ENCODE measurements at places on chromosomes 7 and 10. TPM values are rescaled to one million over a fixed set of nuclear protein-coding genes. Genes with fewer than 3 reads are reported as not detected.

Gene C10orf62
- not detected for total RNA-seq

Gene CXCL12
- total RNA-seq: 0.91 TPM

Gene FGFR2
- 157 TPM for total RNA-seq

Gene SPDYE17
- total RNA-seq: not detected

Gene ST8SIA6
- 1.1 TPM for total RNA-seq

Gene ZNF425
- 1.6 TPM for total RNA-seq

Gene ZNF248
- 6.7 TPM for total RNA-seq

Gene OR6V1
- total RNA-seq: not detected

Gene MBL2
- total RNA-seq: not detected

Gene TNS3
- total RNA-seq: 32.5 TPM

Gene GNG11
- total RNA-seq: 1.3 TPM

Gene ZFAND2A
- 14.9 TPM for total RNA-seq

Gene TMEM139
- 2.2 TPM for total RNA-seq

Gene NDUFA5
- 49.3 TPM for total RNA-seq

Gene AFAP1L2
- 1.5 TPM for total RNA-seq

Gene OR2A42
- total RNA-seq: not detected

Gene ENTPD1
- 3.9 TPM for total RNA-seq

Gene UPK3BL2
- 17.7 TPM for total RNA-seq

Gene ZNF467
- 0.91 TPM for total RNA-seq

Gene HOXA1
- not detected for total RNA-seq

Gene GRID2IP
- 1.9 TPM for total RNA-seq

Gene ERCC6
- total RNA-seq: 20.7 TPM

Gene ADRB1
- total RNA-seq: not detected

Gene RALA
- total RNA-seq: 44.3 TPM

Gene DYNC1I1
- total RNA-seq: 6.5 TPM

Gene CALU
- 155 TPM for total RNA-seq

Gene PPP1R17
- 0.36 TPM for total RNA-seq

Gene KLF14
- not detected for total RNA-seq

Gene DRGX
- not detected for total RNA-seq

Gene MARCHF5
- total RNA-seq: 38.0 TPM

Gene CLRN3
- total RNA-seq: not detected

Gene KIAA1217
- 28.5 TPM for total RNA-seq

Gene TLX1
- not detected for total RNA-seq

Gene GPR37
- total RNA-seq: 94.8 TPM

Gene PNLIP
- not detected for total RNA-seq

Gene SAMD9L
- total RNA-seq: not detected

Gene WEE2
- not detected for total RNA-seq

Gene PRLHR
- not detected for total RNA-seq

Gene HOXA9
- not detected for total RNA-seq

Gene COL1A2
- total RNA-seq: 209 TPM

Gene TAC1
- total RNA-seq: not detected

Gene TSPAN12
- 35.6 TPM for total RNA-seq

Gene NRAP
- 0.09 TPM for total RNA-seq

Gene XPNPEP1
- total RNA-seq: 44.1 TPM

Gene PLXDC2
- total RNA-seq: 22.7 TPM

Gene AKR1B15
- total RNA-seq: not detected

Gene OR2A5
- total RNA-seq: not detected

Gene SEMA4G
- total RNA-seq: 20.1 TPM

Gene OR9A2
- total RNA-seq: not detected
